ENCODE measurements at places on chromosomes 3 and 15. TPM values are rescaled to one million over a fixed set of nuclear protein-coding genes. Genes with fewer than 3 reads are reported as not detected.

DNA sequence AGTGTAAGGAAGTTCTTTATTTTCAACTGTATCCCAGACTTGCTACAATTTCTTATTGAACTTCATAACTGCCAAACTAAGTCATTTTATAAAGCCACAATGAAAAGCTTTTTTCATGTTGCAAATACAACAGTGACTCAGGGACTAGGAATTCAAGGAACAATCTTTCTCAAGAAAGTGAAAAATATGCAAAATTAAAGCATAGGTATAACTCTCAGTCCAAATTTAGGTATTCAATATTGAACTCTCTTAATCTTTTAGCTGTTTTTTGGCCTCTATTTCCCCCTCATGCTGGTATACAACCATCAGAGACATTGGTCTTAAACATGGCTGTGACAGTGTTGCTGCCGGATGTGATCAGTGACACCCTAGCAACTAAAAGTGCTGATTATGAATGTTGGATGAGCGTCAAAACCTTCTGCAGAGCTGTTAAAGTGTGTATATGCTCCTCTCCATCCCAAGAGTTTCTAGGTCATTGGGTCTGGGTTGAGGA lies 476.9 kb downstream of the ZNF385D start:
- no peaks in the 10 kb centered on the region for H3K4me1 ChIP-seq
- H3K4me3 ChIP-seq = no peak overlapping the region
- no peak overlapping the region for H3K27ac ChIP-seq
- H3K36me3 ChIP-seq = no peaks in the 10 kb centered on the region
- DNase-seq = no peak
- no peaks in the 10 kb centered on the region for H3K27me3 ChIP-seq

- H3K27ac ChIP-seq = no peak overlapping the region
- peaks cover 3% of the 10 kb centered on the region for H3K36me3 ChIP-seq
- no peak for DNase-seq
Measured at GRCh38 chr3:196344663-196345062, 6.5 kb upstream of the TM4SF19 start.

- no peak overlapping the region for H3K4me3 ChIP-seq
- H3K27me3 ChIP-seq = no peaks in the 10 kb centered on the region
- no peak for DNase-seq
Measured at GRCh38 chr3:94173673-94174434, 111.0 kb downstream of the NSUN3 start.

DNA sequence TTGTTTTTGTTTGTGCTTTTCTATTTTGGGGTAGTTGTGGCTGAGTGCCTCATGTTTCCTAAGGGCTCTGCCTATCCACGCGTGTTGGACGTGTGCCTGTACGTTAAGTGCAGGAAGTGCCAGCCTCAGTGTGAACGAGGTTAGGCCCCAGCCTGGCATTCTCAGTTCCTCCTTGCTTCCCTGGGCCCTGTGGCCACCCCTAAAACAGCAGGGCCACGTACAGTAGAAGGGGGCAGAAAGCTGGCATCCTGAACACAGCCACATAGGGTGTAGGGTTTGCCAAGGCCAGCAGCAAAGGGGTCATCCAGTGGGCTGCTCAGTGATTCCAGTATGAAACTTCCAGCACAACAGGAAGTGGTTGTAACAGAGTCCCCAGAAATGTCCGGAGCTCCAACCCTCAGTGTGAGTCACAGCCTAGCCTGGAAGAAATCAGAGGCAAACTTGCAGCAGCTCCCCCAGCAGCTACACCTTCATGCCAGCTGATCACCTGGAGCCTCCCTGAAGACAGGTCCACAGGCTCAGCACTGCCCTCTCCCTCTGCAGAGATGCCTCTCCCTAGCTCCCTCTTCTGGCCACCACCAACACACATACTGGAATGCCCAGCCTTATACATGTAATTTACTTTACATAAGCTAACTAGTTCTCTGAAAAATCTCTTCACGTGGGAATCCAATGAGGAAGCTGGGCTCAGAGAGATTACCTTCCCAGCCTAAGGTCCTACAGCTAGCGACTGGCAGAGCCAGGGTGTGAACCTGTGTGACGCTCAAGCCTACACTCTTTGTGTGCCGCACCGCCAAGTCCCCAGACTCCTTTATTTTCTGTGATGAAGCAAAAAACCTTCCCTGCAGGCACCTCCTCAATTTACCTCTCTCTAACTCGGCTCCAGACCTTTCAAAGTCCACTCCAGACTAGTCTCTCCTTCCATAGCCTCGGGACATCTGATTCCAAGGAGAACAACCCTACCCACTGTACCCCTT lies 26.6 kb downstream of the ILDR1 start:
- no peak for DNase-seq
- no peak overlapping the region for H3K27ac ChIP-seq
- H3K4me1 ChIP-seq = no peaks in the 10 kb centered on the region
- H3K36me3 ChIP-seq = no peaks in the 10 kb centered on the region
- no peak overlapping the region for H3K4me3 ChIP-seq

- H3K27me3 ChIP-seq = no peaks in the 10 kb centered on the region
- H3K4me1 ChIP-seq = peaks cover 7% of the 10 kb centered on the region
- H3K4me3 ChIP-seq = no peak overlapping the region
Measured at GRCh38 chr3:112514527-112515128, 15.4 kb upstream of the BTLA start.

DNA sequence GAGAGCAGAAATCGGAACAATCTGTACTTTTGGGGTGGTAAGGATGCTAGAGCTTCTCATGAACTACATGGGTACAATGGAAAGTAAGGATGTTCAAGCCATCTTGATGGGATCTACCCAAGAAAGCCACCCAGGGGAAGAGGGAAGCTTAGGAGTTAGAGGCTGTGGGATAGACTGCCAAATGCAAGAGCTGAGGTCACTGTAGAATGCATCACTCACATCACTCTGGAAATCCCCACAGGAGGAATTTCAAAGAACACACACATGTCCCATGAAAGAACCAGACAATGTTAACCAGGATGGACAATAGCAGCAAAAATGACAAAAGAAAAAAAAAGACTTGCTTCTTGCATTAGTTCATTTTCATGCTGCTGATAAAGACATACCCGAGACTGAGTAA lies 32.8 kb upstream of the UBE2E2 start:
- H3K36me3 ChIP-seq = no peaks in the 10 kb centered on the region
- no peaks in the 10 kb centered on the region for H3K27me3 ChIP-seq
- no peak overlapping the region for H3K27ac ChIP-seq

DNA sequence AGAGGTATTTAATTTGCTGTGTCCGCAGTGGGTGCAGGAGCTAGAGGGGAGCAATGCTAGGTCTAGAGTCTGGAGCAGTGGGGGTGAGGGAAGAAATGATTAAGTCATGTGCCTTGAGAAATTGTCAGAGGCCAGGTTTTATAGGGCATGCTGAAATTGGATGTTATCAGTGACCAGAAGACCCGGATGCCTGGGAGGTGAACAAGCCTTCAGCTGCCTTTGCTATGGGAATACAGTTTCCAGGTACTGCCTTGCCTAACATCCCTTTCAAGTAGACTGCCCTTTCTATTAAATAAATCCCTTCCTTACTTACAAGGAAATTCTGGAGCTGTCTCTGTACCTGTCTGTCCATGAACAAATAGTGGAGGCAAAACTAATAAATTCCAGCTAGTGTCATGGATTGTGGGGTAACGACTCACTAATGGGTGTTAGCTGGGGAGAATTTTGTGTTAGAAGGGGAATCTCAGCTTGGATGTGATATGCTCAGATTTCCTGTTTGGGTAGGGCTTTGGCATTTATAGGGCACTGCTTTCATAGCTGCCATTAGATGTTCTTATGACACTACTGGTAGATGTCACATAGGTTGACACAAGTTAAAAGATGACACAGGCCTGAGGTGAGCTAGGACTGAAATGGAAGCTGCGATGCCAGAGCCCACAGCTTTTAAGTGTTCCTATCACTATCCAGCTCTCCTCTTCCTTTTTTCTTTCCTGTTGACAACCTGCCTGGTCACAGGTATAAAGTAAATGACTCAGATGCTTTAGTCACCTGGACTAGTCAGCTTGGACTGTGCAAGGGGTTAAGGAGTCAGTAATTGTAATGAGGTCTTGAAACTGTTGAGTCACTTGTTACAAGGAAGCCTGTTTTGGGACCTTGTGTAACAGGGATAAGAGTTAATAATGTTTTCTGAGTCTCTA lies 21.3 kb downstream of the CHD2 start:
- H3K27me3 ChIP-seq = no peaks in the 10 kb centered on the region
- H3K27ac ChIP-seq = peak overlapping the region; percentile 57
- H3K36me3 ChIP-seq = peaks cover 48% of the 10 kb centered on the region
- H3K4me3 ChIP-seq = no peak overlapping the region
- peaks cover 50% of the 10 kb centered on the region for H3K4me1 ChIP-seq

- H3K36me3 ChIP-seq = no peaks in the 10 kb centered on the region
- no peak overlapping the region for H3K27ac ChIP-seq
- no peak overlapping the region for H3K4me3 ChIP-seq
- no peak for DNase-seq
Measured at GRCh38 chr3:126983276-126983652, 349 bp downstream of the PLXNA1 start.

DNA sequence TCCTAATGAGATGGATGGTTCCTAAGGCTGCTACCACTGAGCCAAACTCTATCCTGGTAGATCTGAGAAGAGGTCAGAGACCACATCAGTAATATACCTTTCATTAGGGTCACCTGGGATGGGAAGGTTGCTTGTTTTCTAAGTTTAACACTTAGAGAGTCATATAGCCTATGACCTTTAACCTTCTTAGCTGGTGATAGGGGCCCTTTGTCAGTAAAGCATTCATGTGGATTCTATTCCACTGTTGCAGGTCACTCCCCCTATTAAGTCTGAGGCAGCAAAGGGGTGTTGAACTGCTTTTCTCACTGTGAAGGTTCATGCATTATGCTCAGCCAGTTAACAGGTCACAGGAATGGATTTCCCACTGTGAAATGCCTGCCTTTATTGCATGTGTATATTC lies 6.1 kb upstream of the ZNF609 start:
- peaks cover 18% of the 10 kb centered on the region for H3K36me3 ChIP-seq
- no peak overlapping the region for H3K27ac ChIP-seq
- H3K4me3 ChIP-seq = no peak overlapping the region
- peaks cover 13% of the 10 kb centered on the region for H3K4me1 ChIP-seq
- no peaks in the 10 kb centered on the region for H3K27me3 ChIP-seq
- DNase-seq = no peak

DNA sequence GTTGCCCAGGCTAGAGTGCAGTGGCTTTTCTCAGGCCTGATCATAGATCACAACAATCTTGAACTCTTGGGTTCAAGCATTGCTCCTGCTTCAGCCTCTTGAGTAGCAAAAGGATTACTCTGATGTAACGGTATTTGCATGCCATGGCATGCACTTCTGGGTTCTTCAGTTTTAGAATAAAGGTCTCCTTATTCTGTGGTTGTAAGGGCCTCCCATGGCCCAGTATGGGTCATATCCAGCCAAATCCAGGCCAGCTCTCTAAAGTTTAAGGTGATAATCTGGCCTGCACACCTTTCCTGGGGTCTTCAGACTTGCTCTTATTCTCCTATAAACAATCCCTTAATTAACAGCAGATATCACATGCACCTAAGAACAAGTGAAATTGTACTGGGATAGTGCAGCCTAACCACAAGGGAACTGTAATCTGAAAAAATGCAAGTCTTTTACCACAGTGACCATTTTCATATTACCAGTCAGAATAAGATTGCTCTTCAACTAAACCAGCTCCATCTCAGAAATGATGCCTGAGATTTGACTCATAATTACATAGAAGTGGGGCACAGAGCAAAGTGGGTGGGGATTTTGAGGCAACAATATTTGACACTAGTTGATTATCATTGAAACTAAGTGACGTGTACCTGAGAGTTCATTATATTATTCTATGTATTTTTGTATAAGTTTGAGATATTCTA lies 25.4 kb downstream of the COMMD2 start:
- H3K27me3 ChIP-seq = no peaks in the 10 kb centered on the region
- no peak for DNase-seq
- no peak overlapping the region for H3K27ac ChIP-seq
- H3K36me3 ChIP-seq = no peaks in the 10 kb centered on the region
- H3K4me1 ChIP-seq = no peaks in the 10 kb centered on the region

- no peaks in the 10 kb centered on the region for H3K36me3 ChIP-seq
- H3K4me1 ChIP-seq = peaks cover 13% of the 10 kb centered on the region
- H3K27me3 ChIP-seq = no peaks in the 10 kb centered on the region
- H3K4me3 ChIP-seq = no peak overlapping the region
Measured at GRCh38 chr3:150765949-150766720, 3.2 kb upstream of the SIAH2 start.

DNA sequence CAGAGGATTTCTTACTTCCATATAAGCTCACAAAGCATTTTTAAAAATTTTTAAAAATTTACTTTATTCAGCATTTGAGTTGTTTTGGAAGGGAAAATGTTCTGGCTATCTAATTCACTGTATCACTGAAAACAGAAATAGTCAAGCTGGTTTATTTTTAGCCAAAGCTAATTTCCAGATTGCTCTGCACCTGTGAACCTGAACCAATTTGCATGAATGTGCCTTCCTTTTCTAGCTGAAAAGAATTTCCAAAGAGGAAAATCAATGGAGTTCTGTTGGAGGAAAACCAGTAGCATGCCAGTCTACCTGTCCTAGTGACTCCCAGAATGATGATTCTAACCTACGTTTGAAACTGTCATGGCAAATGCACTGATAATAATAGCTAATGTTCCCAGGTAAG lies 134.2 kb upstream of the LIPC start:
- no peak for DNase-seq
- peaks cover 7% of the 10 kb centered on the region for H3K27me3 ChIP-seq
- H3K4me1 ChIP-seq = no peaks in the 10 kb centered on the region
- no peak overlapping the region for H3K27ac ChIP-seq
- peaks cover 3% of the 10 kb centered on the region for H3K36me3 ChIP-seq
- H3K4me3 ChIP-seq = no peak overlapping the region

DNA sequence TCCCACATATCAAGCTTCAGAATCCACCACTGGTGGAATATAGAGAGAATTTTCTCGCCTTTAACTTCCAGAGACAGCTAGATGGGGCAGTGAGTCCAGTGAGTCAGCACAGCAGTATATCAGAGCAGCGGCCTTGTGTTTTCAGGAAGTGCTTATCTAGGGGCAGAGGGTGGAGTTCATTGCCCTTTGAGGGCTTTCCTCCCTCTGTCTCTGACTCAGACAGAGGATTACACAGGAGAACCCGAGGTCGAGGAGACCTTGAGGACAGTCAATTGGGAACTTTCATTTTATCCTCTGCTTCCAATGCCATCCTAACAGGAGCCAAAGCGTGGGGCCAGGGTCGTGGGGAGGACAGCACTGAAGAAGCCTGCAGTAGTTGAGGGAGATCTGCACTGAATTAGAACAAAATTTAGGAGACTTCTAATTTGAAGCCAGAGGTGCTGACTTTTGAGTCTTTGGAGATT lies 109.6 kb upstream of the UMPS start:
- DNase-seq = peak; percentile 37
- peak overlapping the region; percentile 21 for H3K27ac ChIP-seq
- H3K4me1 ChIP-seq = peaks cover 11% of the 10 kb centered on the region
- no peaks in the 10 kb centered on the region for H3K36me3 ChIP-seq
- no peak overlapping the region for H3K4me3 ChIP-seq

GRCh38 chr3:16816048-16816780 lies 68.5 kb upstream of the PLCL2 start:
- H3K27me3 ChIP-seq = no peaks in the 10 kb centered on the region
- H3K4me1 ChIP-seq = peaks cover 8% of the 10 kb centered on the region
- H3K36me3 ChIP-seq = no peaks in the 10 kb centered on the region
- H3K27ac ChIP-seq = no peak overlapping the region
- no peak for DNase-seq

GRCh38 chr3:99579965-99580364 lies 58.4 kb upstream of the COL8A1 start:
- H3K36me3 ChIP-seq = no peaks in the 10 kb centered on the region
- no peaks in the 10 kb centered on the region for H3K4me1 ChIP-seq
- no peak overlapping the region for H3K27ac ChIP-seq

CDC25A gene
- total RNA-seq = 0.38 TPM

NLGN1 gene
- not detected for total RNA-seq

SLC28A2 gene
- not detected for total RNA-seq

GOLGA6D gene
- total RNA-seq = not detected

ALCAM gene
- total RNA-seq = 3.4 TPM

MAGEF1 gene
- total RNA-seq = 17.7 TPM

DHFR2 gene
- total RNA-seq = 3.5 TPM

EOMES gene
- 6.2 TPM for total RNA-seq

CRABP1 gene
- 0.47 TPM for total RNA-seq

PLCB2 gene
- 250 TPM for total RNA-seq
